ENCODE measurements at places on chromosomes 4 and X. TPM values are rescaled to one million over a fixed set of nuclear protein-coding genes. Genes with fewer than 3 reads are reported as not detected.

Gene FHIP1A
- total RNA-seq, result 0.13 TPM

Gene SYNPO2
- 0.20 TPM for total RNA-seq

DNA sequence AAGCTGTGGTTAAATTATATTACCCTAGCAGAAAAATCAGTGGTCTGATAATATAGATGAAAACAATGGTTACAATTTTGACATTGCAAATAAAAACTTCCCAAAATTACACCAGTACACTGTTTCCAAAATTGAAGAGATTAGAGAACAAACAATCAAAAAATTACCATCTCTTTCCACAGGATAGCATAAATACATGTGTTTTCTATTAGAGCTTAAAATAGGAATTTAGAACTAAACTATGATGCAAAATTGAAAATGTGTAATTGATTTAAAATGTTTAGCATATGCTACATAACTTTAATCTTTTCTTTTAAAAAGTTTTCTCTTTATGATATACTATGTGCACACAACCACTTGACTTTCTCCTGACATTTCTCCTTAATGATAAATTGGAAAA is 6.7 kb downstream of the EDNRA start:
- DNase-seq, result no peak

DNA sequence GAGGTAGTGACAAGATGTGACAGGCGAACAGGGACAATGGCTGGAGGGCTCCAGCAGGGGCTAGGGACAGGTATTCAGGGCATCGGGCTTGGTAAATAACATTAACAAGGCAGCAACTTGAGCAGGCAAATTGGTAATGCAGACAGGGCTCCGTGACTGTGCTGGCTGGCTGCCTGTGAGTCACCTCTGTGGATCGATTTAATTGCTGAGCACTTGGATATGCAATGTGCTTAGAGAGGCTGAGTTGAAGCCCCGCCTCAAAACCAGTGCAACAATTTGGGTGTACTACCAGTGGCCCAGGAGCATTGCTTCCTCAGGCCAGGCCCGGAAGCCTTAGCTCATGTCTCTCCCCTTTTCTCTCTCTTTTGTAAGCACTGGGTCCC is 19.5 kb downstream of the CNGA2 start:
- peak; percentile 4 for DNase-seq

GRCh38 chr4:80788798-80789197 is 241.7 kb upstream of the BMP3 start:
- DNase-seq, result no peak

- DNase-seq, result no peak
Observed at GRCh38 chrX:3370656-3371055, 24.2 kb upstream of the MXRA5 start.

DNA sequence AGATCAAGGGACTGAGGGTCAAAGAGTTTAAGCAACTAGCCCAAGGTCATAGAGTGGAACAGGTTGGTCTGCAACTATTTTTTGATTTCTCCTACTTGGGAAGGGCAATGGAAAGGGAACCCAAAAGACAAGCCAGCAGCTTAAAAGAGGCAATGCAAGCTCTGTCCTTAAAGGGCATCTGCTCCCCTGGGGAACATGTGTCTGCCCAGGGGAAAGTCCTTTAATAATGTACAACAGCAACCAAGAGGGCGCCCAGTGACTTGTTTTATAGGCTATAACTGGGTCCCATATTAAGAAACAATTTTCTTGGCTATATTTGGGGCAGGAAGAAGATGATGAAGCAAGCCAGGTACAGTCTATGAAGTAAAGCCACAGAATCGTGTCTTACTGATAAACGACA is 54.7 kb upstream of the RBM47 start:
- DNase-seq, result no peak

- no peak for DNase-seq
Observed at GRCh38 chrX:153583433-153583832, 15.5 kb downstream of the CCNQ start.
